Foreskin fibroblast (primary cell): ENCODE measurements at places on chromosomes 3 and 15.

DNA sequence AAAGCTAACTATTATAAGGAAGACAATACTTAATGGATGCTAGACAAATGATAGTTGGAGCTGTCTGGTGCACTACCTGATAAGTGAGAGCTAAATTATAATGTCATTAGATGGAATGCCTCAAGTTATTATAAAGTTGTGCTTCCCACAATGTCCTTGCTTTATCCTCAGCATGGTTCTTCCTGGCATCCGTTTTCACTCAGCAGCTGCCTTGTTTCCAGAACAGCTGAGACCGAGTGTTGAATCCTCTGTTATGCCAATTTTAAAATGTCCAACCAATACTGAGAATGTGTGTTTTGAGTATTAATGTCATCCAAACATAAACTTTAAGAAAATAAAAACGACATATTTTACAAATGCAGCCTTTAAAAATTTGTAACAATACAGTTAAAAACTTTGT is 286.7 kb upstream of the SOX2 start:
- DNase-seq, result no peak

GRCh38 chr15:101358895-101359294 is 63.8 kb upstream of the SNRPA1 start:
- no peak for DNase-seq

DNA sequence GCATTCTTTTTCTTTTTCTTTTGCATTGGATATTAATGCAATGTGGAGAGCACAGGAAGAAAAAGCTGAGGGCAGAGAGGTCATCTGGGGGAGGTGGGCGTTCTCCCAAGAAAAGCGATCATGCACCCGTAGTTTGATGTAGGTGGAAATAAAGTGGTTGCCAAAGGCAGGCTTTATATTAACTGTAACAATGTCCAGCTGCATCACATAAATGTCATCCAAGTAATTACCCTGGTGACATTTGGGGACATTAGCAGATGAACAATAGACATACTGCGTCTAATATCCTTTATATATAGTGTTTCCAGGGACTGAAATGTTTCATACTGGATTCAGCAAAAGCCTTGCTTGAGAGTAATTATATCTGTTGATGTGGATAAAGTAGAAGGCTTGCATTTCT is 135.5 kb downstream of the CNTN6 start:
- no peak for DNase-seq

GRCh38 chr3:34783876-34784275 is 855.4 kb upstream of the ARPP21 start:
- no peak for DNase-seq

DNA sequence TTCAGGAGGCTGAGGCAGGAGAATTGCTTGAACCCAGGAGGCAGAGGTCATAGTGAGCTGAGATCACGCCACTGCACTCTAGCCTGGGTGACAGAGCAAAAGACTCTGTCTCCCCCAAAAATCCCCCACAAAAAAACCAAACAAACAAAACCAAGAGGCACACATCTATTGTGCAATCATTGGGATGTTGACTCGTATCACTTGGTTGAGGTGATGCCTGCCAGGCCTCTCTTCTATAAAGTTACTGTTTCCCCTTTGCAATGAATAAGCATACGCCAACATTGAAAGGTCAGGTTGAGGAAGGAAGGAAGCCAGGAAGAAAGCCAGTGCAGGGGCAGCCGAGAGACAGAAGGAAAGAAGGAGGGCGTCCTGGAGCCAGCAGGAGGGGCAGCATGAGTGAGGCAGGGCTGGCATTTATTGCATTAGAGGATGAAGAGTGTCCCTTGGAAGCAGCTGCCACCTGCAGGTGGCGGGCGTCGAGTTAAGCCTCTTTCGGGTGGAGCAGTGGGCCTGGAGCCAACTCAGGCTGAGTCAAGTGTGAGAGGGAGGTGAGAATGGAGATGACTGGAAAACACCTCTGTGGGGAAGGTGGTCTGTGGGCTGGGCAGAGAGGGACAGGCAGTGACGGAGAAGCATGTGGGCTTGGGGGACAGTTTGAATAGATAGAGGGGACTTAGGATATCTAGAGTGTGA is 8.3 kb upstream of the CSPG4 start:
- peak; percentile 52 for DNase-seq

DNA sequence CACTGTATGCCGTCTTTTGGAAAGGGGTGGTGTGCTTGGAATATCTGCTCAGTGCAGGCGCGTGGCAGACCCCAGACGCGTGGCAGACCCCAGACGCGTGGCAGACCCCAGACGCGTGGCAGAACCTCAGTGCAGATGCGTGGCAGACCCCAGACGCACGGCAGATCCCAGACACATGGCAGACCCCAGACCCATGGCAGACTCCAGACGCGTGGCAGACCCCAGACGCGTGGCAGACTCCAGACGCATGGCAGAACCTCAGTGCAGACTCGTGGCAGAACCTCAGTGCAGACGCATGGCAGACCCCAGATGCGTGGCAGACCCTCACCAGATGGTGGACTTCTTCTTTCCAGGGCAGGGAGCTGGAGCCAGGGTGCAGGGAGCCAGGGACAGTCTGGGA is 637 bp upstream of the MUC4 start:
- no peak for DNase-seq

DNA sequence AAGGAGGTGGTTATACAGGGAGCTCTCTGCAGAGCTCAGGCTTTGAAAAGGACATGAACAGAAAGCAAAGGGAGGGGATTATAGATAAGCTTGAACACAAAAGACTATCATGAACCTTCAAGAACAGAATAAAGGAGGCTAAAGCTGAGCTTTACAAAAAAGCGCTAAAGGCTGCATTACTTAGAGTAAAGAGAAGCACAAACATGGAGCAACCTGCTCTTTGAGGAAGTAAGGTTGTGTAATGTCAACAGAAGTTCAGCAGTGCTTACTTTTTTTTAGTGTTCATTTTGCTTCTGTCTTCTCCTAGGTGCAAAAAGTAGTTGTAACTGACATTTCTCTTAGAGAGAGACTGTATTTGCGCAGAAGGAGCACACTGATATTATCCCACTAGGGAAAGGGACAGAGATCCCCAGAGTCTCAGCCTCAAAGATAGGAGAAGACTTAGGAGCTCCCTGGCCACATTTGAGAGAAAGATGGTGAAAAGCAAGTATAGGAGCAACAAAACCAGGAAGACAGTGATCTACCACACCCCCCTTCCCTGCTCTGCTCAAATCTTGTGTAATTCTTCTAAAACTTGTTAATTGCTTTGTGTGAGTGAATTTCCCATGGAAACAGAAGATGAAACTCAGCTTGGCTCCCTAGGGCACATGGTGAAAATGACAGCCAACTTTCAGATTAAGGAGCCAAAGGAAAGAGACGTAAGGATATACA is 54.7 kb downstream of the QTRT2 start:
- no peak for DNase-seq

DNA sequence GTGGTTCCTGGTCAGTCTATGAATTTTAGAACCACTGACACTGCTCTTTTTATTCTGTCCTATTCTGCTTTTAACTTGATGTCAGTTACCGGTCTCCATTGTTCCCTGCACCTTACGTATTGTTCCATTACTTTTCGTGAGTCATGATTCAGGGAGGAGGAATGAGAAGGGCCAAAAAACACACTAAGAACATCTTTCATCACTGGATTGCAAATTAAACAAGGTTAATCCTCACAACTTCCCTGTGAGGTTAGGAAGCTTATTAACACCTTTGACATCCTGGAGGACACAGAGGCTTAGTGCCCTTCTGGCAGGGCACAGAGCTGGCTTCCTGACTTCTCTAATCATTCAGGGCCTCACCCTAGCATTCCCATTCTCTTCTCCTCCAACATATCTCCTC is 227.6 kb upstream of the SATB1 start:
- no peak for DNase-seq

GRCh38 chr3:36911990-36912804 is 32.7 kb downstream of the TRANK1 start:
- peak; percentile 69 for DNase-seq

DNA sequence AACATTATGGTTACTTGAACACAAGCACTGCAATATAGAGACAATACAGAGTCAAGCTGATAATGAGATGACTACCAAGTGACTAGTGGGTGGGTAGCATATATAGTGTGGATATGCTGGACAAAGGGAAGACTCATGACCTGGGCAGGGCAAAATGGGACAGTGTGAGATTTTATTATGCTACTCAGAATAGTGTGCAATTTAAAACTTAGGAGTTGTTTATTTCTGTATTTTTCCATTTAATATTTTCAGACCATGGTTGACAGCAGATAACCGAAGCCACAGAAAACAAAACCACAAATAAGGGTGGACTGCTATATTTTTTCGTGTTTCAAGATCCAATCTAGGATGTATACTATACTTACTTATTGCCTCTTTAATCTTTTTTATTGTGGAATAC is 19.6 kb downstream of the GALK2 start:
- no peak for DNase-seq

DNA sequence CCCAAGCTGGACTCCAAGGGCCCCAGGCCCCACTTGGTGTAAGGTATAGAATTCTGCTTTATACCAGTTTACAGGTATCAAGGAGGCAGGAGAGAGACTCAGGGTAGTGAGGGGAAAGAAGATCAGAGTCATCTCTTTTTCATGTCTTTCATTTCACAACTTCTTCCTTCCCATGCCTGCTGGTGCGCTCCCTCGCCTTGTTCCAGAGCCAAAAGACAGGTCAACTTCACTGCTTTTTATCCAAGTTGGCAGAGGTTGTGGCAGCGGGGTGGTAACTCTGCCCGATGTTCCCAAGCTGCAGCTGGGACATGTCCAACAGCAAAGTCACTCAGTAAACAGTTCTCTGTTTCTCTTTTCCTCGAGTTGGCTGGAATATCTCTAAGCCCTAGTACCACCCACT is 86.3 kb upstream of the TCF12 start:
- peak; percentile 46 for DNase-seq

GRCh38 chr3:104556372-104557078 is 810.2 kb upstream of the ALCAM start:
- DNase-seq, result no peak

- DNase-seq, result no peak
These were observed 5.1 kb upstream of the TTLL3 start for GRCh38 chr3:9804996-9805395.

DNA sequence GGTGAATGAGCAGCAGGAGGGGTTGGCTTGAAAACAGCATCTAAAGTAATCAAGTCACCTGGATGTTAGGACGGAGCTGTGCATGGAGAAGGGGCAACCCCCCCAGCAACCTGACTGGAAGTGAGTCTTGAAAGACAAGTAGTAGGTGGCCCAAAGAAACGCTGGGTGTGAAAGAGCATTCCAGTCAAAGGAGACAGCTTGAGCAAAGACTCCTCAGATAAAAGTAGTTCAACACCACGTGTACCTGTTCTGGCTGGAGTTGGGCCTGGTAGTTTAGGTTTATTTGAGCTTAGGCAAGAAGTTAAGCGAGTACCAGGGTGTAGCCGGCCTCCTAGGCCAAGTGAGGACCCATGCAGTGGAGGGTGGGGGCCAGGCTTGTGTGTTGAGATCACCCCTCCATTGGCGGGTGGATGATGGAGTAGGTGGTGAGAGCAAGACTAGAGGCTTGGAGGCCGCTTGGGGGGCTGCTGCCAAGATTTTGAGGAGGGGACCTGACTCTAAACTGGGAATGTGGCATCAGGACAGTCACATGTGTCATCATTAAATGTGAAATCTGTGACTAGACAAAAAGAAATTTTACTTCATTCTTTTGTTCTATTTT is 61.3 kb downstream of the ABHD2 start:
- DNase-seq, result no peak

DNA sequence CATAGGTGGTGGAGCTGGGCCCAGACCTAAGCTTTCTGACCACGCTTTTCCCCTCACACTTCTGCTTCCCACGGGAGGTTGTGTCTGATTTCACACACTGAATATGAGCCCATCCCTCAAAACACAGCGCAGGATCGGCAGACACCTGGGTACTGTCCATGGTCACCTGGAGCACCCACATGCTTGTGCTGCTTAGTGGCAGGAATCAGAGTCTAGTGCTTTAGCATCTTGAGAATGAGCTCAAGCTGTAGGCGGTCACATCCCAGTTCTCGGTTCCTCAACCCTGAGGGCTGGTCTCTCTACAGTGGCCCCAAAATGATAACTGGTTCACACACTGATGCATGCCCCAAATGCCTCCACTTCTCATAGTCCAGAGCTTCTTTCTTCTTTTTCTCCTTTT is 111.0 kb downstream of the SEMA5B start:
- no peak for DNase-seq

- no peak for DNase-seq
These were observed 109.6 kb upstream of the TOPAZ1 start for GRCh38 chr3:44132061-44132460.

DNA sequence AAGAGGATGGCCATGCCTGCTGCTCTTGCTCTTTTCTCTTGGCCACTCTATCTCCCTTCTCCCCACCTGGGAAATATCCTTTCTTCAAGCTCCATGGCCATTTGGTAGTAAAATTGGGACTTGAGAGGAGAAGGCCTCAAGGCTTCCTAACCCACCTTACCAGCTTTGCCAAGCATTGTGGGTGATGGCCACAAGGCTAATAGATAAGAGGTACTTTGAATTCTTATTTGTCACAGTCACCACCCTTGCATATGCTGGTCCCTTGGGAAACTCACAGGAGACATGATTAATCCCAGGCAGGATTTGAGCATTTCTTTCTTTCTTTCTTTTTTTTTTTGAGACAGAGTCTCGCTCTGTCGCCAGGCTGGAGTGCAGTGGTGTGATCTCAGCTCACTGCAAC is 37.2 kb downstream of the B3GNT5 start:
- no peak for DNase-seq

DNA sequence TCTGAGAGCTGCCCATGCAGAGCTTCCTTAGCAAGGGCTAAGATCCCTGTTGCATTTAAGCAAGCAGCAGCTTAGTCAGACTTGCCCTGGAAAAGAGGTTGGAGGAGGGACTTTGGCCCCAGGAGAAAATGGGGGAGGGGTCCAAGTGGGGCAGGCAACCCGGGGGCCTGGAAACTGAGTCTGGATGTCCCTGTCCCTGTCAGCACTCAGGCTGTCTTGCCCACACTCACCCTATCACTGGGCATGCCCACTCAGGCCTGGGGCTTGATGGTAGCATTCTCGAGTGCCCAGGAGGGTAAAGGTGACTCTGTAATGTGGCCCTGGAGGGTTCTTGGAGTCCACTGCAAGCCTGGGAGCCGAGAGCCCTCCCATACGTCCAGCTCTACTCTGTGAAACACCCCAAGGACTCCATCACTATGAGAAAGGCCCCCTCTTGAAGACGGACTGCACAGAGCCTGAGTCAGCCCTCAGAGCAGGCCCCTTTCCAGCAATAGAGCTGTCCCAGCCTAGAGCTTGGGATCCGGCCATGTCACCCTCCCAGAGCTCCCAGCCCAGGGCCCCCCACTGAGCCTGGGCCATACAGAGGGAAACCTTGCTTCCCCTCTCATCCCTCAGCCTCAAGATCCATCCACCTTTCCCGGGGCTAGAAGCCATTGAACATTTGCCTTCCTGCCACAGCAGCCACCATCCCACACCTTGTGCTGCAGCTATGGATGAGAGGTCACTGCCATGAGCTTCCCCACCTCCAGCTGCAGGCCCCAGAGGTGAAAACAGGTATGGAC is 13.4 kb downstream of the MYL3 start:
- DNase-seq, result no peak

DNA sequence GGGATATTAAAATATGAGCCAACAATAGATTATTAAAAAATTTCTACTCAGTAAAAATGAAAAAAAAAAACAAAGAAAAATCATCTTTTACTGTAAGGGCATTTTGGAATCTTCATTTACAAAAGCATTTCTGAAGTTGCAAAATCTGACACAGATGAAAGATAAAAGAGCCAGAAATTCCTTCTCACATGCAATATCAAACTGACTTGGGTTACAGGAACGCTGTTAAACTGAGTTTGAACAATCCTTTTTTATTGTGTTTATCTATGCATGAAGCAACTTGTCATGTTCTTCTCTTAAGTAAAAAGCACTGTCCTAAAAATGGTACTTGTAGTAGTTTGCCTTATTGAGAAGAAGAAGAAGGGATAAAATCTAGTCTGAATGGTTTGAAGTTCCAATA is 468.5 kb upstream of the KCNMB2 start:
- no peak for DNase-seq

- no peak for DNase-seq
These were observed 215.2 kb downstream of the BBX start for GRCh38 chr3:107737914-107738313.
